ENCODE measurements at places on chromosomes 2 and 18. TPM values are rescaled to one million over a fixed set of nuclear protein-coding genes. Genes with fewer than 3 reads are reported as not detected.

GRCh38 chr2:116148361-116148760, 1666.1 kb upstream of the DDX18 start:
- no peak overlapping the region for H3K4me3 ChIP-seq
- H3K36me3 ChIP-seq = no peaks in the 10 kb centered on the region
- DNase-seq = no peak
- no peaks in the 10 kb centered on the region for H3K27me3 ChIP-seq
- no peaks in the 10 kb centered on the region for H3K4me1 ChIP-seq

DNA sequence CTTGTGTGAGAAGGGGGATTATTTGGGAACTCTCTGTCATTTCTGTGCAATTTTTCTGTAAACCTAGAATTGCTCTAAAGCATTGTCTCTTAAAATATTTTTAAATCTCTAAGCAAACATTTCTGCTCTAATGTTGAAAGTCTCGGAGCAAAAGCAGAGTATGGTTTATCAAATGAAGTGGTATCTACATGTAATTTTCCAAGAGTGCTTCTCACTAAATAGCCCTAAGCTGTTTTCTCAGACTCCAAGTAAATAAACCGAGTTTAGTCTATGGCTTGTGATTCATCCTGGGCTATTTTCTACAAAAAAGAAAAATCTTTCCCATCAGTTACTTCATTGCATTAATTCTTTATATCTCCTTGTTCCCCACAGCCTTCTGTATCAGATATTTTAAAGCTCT, 90.8 kb downstream of the METTL4 start:
- no peak overlapping the region for H3K4me3 ChIP-seq
- H3K27me3 ChIP-seq = peaks cover 10% of the 10 kb centered on the region
- no peaks in the 10 kb centered on the region for H3K4me1 ChIP-seq
- H3K36me3 ChIP-seq = no peaks in the 10 kb centered on the region
- no peak overlapping the region for H3K27ac ChIP-seq

The TBC1D8 gene
- 0.87 TPM for total RNA-seq

GRCh38 chr18:75160364-75160763, 48.6 kb downstream of the PTGR3 start:
- DNase-seq = no peak
- H3K4me1 ChIP-seq = peaks cover 9% of the 10 kb centered on the region
- no peak overlapping the region for H3K4me3 ChIP-seq
- no peak overlapping the region for H3K27ac ChIP-seq

The TRIP12 gene
- total RNA-seq = 256 TPM

- H3K4me3 ChIP-seq = no peak overlapping the region
- no peak overlapping the region for H3K27ac ChIP-seq
- peaks cover 19% of the 10 kb centered on the region for H3K27me3 ChIP-seq
- no peaks in the 10 kb centered on the region for H3K4me1 ChIP-seq
Measured at GRCh38 chr2:106208399-106208798, 14.3 kb upstream of the UXS1 start.

DNA sequence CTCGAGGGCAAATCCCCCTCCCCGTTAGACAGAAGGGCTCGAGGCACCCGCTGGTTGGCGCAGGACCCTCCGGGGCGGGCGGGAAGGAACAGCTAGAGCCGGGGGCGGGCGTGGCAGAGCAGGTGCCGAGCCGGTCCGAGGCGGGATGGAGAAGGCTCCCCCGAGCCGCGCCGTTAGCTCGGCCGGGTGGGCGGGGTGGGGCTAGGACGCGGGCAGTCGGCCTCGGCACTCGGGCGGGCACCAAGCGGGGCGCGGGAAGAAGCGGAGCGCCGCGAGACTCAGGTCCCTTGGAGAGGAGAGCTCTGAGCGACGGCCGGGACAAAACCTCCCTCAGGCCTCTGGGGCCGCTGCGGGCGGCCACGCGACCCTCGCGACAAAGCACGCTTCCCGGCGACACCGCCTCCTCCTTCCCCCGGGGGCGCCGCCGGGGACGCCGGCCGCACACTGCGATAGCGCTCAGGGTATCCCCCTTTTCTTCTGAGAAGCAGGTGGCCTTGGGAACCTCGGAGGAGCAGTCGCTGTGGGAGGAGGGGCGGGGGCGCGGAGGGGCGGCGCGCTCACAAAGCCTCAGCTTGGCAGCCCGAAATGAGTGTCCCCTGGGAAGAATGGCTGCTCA, 721 bp downstream of the FHOD3 start:
- no peak for DNase-seq
- no peak overlapping the region for H3K27ac ChIP-seq
- H3K4me1 ChIP-seq = no peaks in the 10 kb centered on the region
- no peaks in the 10 kb centered on the region for H3K36me3 ChIP-seq
- no peak overlapping the region for H3K4me3 ChIP-seq

- no peak overlapping the region for H3K27ac ChIP-seq
- no peaks in the 10 kb centered on the region for H3K27me3 ChIP-seq
- H3K4me3 ChIP-seq = no peak overlapping the region
Measured at GRCh38 chr18:67726882-67727281, 210.4 kb upstream of the DSEL start.

DNA sequence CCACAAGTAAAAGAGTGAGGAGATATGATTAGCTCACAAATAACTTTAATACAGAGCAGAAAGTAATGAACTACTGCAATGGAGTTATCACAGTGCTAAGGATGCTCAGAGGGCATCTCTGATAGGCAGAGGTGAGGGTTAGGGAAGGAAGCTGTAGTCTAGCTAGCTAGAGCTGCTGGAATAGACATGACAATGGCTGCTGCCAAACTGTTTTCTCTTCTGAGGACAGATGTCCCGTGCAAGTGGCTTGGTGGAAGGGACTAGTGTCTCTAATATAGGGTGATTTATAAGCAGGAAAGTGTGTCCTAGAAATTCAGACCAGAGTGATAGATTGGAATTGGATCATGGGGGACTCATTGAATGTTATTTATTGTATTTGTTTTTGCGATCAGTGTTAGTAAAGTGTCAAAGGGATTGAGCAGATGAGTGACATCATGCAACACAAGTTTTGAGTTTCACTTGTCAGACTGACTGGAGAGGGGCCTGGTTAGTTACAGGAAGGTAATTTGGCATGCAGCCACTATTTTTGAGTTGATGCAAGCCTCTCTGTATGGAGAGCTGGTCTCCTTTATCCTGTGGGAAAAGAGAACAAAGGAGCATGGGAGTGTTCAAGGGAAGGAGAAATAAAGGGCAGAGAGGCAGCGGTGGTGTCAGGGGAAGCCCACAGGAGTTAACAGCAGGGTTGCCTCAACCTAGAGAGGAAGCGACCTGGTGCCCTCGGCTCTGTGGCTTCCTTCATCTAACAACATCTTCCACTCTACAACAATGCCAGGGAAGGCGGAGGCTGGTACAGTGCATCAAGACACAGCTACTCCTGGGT, 1.9 kb downstream of the CTLA4 start:
- H3K4me3 ChIP-seq = peak overlapping the region; percentile 96
- peaks cover 70% of the 10 kb centered on the region for H3K36me3 ChIP-seq
- DNase-seq = peak; percentile 53
- peaks cover 54% of the 10 kb centered on the region for H3K4me1 ChIP-seq

The SNORC gene
- 1.9 TPM for total RNA-seq

GRCh38 chr2:132811148-132811915, 141.3 kb upstream of the LYPD1 start:
- no peaks in the 10 kb centered on the region for H3K36me3 ChIP-seq
- H3K27me3 ChIP-seq = no peaks in the 10 kb centered on the region
- H3K4me3 ChIP-seq = no peak overlapping the region
- H3K4me1 ChIP-seq = no peaks in the 10 kb centered on the region
- H3K27ac ChIP-seq = no peak overlapping the region

- H3K36me3 ChIP-seq = peaks cover 52% of the 10 kb centered on the region
- peak within 1 kb of the TSS; percentile 47 for H3K27ac ChIP-seq
- peak within 1 kb of the TSS; percentile 75 for H3K4me3 ChIP-seq
- peaks cover 54% of the 10 kb centered on the region for H3K4me1 ChIP-seq
- H3K27me3 ChIP-seq = peaks cover 2% of the 10 kb centered on the region
Measured at GRCh38 chr2:6917071-6917760, at the start of gene RNF144A. TSS of gene RNF144A (plus strand) at chr2:6917412. CDS start at chr2:6996927, 79,515 bp downstream.

The PLA2R1 gene
- total RNA-seq = not detected

GRCh38 chr2:174641168-174641567, 43.6 kb upstream of the WIPF1 start:
- peaks cover 13% of the 10 kb centered on the region for H3K4me1 ChIP-seq
- H3K4me3 ChIP-seq = no peak overlapping the region
- H3K27ac ChIP-seq = no peak overlapping the region
- H3K36me3 ChIP-seq = peaks cover 19% of the 10 kb centered on the region
- no peaks in the 10 kb centered on the region for H3K27me3 ChIP-seq
- DNase-seq = no peak

GRCh38 chr2:222709191-222709891, 37.9 kb downstream of the MOGAT1 start:
- no peak overlapping the region for H3K4me3 ChIP-seq
- peaks cover 17% of the 10 kb centered on the region for H3K4me1 ChIP-seq
- no peaks in the 10 kb centered on the region for H3K36me3 ChIP-seq
- no peak for DNase-seq

- H3K4me1 ChIP-seq = no peaks in the 10 kb centered on the region
- H3K4me3 ChIP-seq = no peak overlapping the region
- H3K27ac ChIP-seq = no peak overlapping the region
- no peaks in the 10 kb centered on the region for H3K27me3 ChIP-seq
Measured at GRCh38 chr18:10010611-10011015, 96.8 kb downstream of the VAPA start.

GRCh38 chr2:143796051-143796450, 666.8 kb downstream of the ARHGAP15 start:
- no peak for DNase-seq
- H3K4me1 ChIP-seq = no peaks in the 10 kb centered on the region
- no peaks in the 10 kb centered on the region for H3K36me3 ChIP-seq
- H3K4me3 ChIP-seq = no peak overlapping the region
- H3K27ac ChIP-seq = no peak overlapping the region

DNA sequence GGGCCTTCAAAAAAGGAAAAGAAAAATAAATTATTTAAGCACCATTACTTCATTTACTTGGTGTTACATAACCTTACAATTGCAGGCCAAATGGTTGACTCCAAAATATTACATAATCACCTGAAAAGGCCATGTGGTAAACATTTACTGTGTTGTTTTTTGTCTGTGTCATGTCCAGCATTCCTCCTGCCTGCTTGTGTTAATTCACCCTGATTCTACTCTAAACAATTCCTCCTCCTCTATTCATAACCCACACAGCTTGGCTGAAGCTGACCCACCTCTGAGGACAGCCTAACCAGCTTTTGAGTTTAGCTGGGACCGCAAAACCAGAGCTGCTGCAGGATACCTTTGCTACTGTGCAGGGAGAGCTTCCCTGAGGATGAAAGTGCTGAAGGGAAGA, 35.4 kb downstream of the TMX3 start:
- no peaks in the 10 kb centered on the region for H3K27me3 ChIP-seq
- no peak overlapping the region for H3K4me3 ChIP-seq
- peaks cover 58% of the 10 kb centered on the region for H3K36me3 ChIP-seq
- DNase-seq = no peak

GRCh38 chr2:112782234-112782799, 2.0 kb downstream of the IL1A start:
- H3K27ac ChIP-seq = no peak overlapping the region
- H3K27me3 ChIP-seq = peaks cover 33% of the 10 kb centered on the region
- no peak overlapping the region for H3K4me3 ChIP-seq
- DNase-seq = no peak

GRCh38 chr2:149568138-149568537, 19.4 kb downstream of the MMADHC start:
- H3K36me3 ChIP-seq = peaks cover 50% of the 10 kb centered on the region
- no peak overlapping the region for H3K27ac ChIP-seq
- DNase-seq = no peak
- no peak overlapping the region for H3K4me3 ChIP-seq
- H3K4me1 ChIP-seq = peaks cover 1% of the 10 kb centered on the region

DNA sequence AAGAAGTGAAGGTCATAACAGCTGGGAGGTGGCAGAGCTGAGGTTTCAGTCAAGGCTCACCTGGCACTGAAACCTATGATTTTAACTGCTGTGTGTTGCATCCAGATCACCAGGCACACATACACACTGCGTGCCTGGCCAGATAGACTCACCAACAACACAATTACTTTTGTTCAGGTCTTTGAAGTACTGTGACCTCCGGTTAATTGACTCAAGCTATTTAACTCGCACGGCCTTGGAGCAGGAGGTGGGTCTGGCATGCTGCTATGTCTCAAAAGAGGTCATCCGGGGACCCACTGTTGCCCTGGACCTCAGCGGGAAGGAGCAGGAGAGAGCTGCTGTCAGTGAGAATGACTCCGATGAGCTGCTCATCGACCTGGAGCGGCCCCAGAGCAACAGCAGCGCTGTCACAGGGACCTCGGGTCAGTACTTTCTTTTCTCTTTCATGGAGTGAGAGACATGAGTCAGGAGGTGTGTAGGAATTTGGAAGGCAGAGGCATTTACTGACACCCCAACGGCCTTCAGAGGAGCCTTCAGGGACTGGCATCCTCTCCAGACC, 104.1 kb downstream of the ESCO1 start:
- no peaks in the 10 kb centered on the region for H3K4me1 ChIP-seq
- no peaks in the 10 kb centered on the region for H3K36me3 ChIP-seq
- no peak overlapping the region for H3K4me3 ChIP-seq
- H3K27me3 ChIP-seq = peaks cover 3% of the 10 kb centered on the region
- no peak for DNase-seq
- H3K27ac ChIP-seq = no peak overlapping the region

The TAF4B gene
- 14.9 TPM for total RNA-seq

- peak overlapping the region; percentile 51 for H3K4me3 ChIP-seq
- H3K27ac ChIP-seq = no peak overlapping the region
- peaks cover 6% of the 10 kb centered on the region for H3K4me1 ChIP-seq
- H3K36me3 ChIP-seq = peaks cover 5% of the 10 kb centered on the region
- peaks cover 54% of the 10 kb centered on the region for H3K27me3 ChIP-seq
Measured at GRCh38 chr2:232418466-232419244, 12.0 kb downstream of the ALPG start.

GRCh38 chr2:177314722-177315264, 50.3 kb upstream of the NFE2L2 start:
- H3K4me3 ChIP-seq = no peak overlapping the region
- H3K27ac ChIP-seq = no peak overlapping the region
- peaks cover 17% of the 10 kb centered on the region for H3K4me1 ChIP-seq
- peaks cover 10% of the 10 kb centered on the region for H3K36me3 ChIP-seq

DNA sequence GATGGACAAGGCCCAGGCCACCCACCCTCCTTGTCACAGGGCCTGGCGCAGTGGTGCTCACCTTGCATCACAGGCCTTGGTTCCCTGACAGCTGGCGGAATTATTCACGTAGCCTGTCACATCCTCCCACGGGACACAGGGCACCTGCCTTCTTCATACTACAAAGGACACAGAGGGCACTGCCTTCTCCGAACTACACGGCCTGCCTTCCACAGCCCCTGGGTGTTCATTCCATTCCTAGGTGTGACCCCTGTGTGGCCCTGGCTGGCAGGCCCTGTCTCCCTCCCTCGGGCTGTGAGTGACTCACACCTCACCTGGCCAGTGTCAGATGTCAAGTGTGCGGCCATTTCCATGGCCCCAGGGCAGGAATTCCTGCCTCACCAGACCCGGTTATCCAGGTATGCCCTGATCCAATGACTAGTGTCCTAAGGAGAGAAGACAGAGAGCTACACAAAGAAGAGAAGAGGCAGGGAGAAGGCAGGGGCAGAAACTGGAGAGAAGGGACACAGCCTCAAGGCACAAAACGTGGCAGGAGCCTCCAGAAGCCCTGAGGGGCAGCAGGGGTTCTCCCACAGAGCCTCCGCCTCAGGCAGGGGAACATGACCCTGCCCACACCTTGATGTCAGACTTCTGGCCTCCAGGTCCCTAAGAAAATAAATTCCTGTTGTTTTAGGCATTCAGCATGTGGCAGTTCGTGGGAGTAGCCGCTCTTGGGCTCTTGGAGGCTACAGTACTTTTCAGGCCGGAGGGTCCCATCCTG, 43.4 kb downstream of the MBP start:
- H3K27ac ChIP-seq = peak overlapping the region; percentile 70
- H3K4me3 ChIP-seq = no peak overlapping the region
- peaks cover 35% of the 10 kb centered on the region for H3K4me1 ChIP-seq
- H3K27me3 ChIP-seq = no peaks in the 10 kb centered on the region
- no peak for DNase-seq

The TBR1 gene
- total RNA-seq = not detected

GRCh38 chr18:9561759-9562158, 52.6 kb downstream of the PPP4R1 start:
- no peak for DNase-seq
- no peak overlapping the region for H3K4me3 ChIP-seq
- H3K27me3 ChIP-seq = no peaks in the 10 kb centered on the region
- H3K27ac ChIP-seq = no peak overlapping the region
- H3K36me3 ChIP-seq = peaks cover 15% of the 10 kb centered on the region

All from activated T-helper 2 cell treated with anti-CD3 and anti-CD28 coated beads, Interferon-gamma antibody, Interleukin-2, Interleukin-4, amounts not matched to agents 10 μg/mL and 5 μg/mL and 100 μg/mL, durations not matched to agents 14 hours and 24 hours and 36 hours (primary cell).